ENCODE measurements at places on chromosomes 1 and 21. TPM values are rescaled to one million over a fixed set of nuclear protein-coding genes. Genes with fewer than 3 reads are reported as not detected.

DNA sequence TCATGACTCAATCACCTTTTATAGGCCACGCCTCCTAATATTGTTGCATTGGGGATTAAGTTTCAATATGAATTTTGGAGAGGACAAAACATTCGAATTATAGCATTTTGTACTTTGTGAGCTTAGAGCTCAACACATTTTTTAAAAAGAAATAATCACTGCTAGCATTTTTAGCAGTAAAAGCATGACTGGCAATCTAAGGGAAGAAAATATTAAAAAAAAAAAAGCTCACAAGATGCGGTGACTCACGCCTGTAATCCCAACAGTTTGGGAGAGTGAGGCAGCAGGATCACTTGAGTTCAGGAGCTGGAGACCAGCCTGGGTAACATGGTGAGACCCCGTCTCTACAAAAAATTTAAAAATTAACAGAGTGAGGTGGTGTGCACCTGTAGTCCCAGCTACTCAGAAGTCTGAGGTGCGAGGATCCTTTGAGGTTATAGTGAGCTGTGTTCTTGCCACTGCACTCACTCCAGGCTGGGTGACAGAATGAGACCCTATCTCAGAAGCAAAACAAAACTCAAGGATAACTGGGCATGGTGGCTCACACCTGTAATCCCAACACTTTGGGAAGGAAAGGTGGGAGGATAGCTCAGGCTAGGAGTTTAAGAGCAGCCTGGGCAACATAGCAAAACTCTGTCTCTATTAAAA lies 28.8 kb upstream of the DIPK1A start:
- no peaks in the 10 kb centered on the region for H3K27me3 ChIP-seq
- no peaks in the 10 kb centered on the region for H3K36me3 ChIP-seq
- no peaks in the 10 kb centered on the region for H3K4me1 ChIP-seq
- no peak for DNase-seq
- no peak overlapping the region for H3K4me3 ChIP-seq

DNA sequence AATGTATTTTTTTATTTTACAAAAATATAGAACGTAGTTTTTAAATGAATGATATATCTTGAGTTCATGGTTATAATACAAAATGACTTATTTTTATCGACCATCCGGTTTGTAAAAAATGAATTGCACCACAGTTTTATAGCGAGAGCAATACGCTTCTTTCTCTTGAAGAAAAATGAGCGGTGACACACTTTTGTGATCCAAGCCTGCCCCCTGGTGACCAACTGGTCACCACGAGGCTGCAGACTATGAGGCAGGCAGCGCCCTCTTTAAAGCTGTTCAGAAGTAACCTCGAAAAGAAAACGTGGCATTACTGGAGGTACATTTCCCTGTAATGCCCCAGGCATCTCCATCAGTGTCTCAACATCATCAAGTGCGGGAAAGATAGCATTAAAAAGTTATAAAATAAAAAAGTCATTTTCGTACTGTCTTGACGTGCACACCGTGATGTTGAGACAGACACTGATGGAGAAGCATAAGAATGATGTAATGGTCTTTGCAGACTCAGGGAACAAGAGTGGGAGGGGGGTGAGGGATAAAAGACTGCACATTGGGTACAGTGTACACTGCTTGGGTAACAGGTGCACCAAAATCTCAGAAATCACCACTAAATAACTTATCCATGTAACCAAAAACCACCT lies 734.2 kb upstream of the ADAMTS5 start:
- no peak overlapping the region for H3K27ac ChIP-seq
- no peaks in the 10 kb centered on the region for H3K36me3 ChIP-seq
- no peak overlapping the region for H3K4me3 ChIP-seq
- peak; percentile 95 for DNase-seq

- H3K27me3 ChIP-seq: no peaks in the 10 kb centered on the region
- peaks cover 5% of the 10 kb centered on the region for H3K4me1 ChIP-seq
Measured at GRCh38 chr21:28113718-28114117, 879.0 kb downstream of the LTN1 start.

- H3K36me3 ChIP-seq: no peaks in the 10 kb centered on the region
- H3K27me3 ChIP-seq: no peaks in the 10 kb centered on the region
- no peak overlapping the region for H3K27ac ChIP-seq
- no peak overlapping the region for H3K4me3 ChIP-seq
- H3K4me1 ChIP-seq: no peaks in the 10 kb centered on the region
Measured at GRCh38 chr1:40567825-40568224, 36.4 kb downstream of the ZNF684 start.

- H3K4me3 ChIP-seq: no peak overlapping the region
- H3K27ac ChIP-seq: no peak overlapping the region
- no peaks in the 10 kb centered on the region for H3K27me3 ChIP-seq
- no peaks in the 10 kb centered on the region for H3K36me3 ChIP-seq
- peaks cover 14% of the 10 kb centered on the region for H3K4me1 ChIP-seq
Measured at GRCh38 chr1:114126261-114127095, 27.2 kb downstream of the SYT6 start.

DNA sequence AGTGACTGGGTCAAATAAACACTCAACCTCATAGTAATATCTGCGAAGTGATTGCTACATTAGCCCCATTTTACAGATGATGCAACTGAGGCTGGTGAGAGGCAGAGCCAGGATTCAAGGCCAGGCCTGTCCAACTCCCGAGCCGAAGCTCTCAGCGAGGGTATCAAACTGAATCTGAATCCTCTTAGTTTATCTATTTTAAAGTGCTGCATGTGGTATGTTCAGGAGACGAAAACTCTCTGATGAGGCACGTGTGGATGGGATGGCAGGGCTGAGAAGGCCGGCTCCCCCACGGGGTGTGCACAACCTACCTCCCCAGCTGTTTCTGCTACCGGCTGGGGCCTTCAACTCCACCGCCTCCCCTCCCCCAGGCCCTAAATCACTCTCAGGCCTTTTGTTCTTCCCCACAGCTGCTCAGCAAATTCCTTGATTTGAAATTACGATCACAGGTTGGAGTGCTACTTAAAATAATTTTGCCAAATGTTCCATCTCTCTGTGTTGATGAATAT lies 171.8 kb downstream of the TOMM20 start:
- no peaks in the 10 kb centered on the region for H3K27me3 ChIP-seq
- H3K4me1 ChIP-seq: peaks cover 57% of the 10 kb centered on the region
- no peaks in the 10 kb centered on the region for H3K36me3 ChIP-seq
- H3K27ac ChIP-seq: peak overlapping the region; percentile 52
- no peak overlapping the region for H3K4me3 ChIP-seq
- peak; percentile 64 for DNase-seq

DNA sequence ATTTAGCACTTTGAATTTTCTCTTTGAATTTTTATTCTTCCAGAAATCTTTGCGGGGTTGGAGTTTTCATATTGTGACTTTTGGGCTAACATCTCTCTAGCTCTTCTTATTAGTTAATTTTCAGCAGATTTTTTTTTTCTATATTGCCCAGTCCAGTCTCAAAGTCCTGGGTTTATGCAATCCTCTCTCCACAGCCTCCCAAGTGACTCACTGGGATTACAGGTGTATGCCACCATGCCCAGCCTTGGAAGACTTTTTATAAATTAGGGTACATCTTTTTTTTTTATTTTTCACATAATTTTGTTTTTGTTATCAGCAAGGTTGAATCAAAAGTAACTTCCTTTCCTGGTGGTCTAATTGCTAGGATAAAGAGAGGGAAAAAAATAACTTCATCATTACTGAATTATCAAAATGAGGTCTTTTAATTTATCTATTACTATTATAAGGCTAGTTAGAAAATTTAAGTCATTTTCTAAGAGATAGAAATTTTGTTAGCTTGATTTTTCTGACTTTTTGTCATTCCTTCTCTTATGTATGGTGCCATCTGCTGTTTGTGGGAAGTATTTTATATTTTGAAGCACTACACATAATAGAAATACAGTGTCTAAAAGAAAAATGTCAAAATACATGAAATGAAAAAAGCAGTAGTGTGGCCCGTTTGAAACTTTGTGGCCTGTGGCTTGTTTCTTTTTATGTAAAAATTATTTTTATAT lies 273.4 kb upstream of the CACYBP start:
- peak; percentile 34 for DNase-seq
- no peak overlapping the region for H3K27ac ChIP-seq
- no peaks in the 10 kb centered on the region for H3K36me3 ChIP-seq
- H3K27me3 ChIP-seq: no peaks in the 10 kb centered on the region

GRCh38 chr1:155195201-155196102 lies 12.2 kb downstream of the THBS3 start:
- peak overlapping the region; percentile 77 for H3K27ac ChIP-seq
- peaks cover 23% of the 10 kb centered on the region for H3K4me1 ChIP-seq
- H3K36me3 ChIP-seq: peaks cover 41% of the 10 kb centered on the region
- no peaks in the 10 kb centered on the region for H3K27me3 ChIP-seq
- H3K4me3 ChIP-seq: peak overlapping the region; percentile 58
- peak; percentile 67 for DNase-seq

TMEM51 gene
- total RNA-seq: 5.0 TPM

PRKAA2 gene
- 27.5 TPM for total RNA-seq

GUCA2B gene
- not detected for total RNA-seq

EPHA10 gene
- total RNA-seq: 0.04 TPM

AGMAT gene
- total RNA-seq: 4.3 TPM
